Renal cortical epithelial cell (primary cell): ENCODE measurements at places on chromosomes 6 and 20. TPM values are rescaled to one million over a fixed set of nuclear protein-coding genes. Genes with fewer than 3 reads are reported as not detected.

CTAGE9 gene
- not detected in 2 replicates for total RNA-seq

C20orf141 gene
- not detected in 2 replicates for total RNA-seq

- DNase-seq = peak; percentile 41
These were observed 134.4 kb upstream of the HMGCLL1 start for GRCh38 chr6:55713436-55713835.

DNA sequence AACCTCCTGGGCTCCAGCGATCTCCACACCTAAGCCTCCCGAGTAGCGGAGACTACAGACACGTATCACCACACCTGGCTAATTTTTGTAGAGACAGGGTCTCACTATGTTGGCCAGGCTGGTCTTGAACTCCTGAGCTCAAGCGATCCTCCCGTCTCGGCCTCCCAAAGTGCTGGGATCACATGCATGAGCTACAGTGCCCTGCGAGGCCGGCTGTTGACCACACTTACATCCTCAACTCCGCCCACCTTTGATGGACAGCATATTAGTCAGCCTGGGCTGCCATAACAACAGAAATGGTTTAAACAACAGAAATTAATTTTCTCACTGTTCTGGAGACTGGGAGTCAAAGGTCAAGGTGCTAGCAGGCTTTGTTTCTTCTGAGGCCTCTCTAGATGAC, 107.7 kb downstream of the JPH2 start:
- DNase-seq = no peak

DNA sequence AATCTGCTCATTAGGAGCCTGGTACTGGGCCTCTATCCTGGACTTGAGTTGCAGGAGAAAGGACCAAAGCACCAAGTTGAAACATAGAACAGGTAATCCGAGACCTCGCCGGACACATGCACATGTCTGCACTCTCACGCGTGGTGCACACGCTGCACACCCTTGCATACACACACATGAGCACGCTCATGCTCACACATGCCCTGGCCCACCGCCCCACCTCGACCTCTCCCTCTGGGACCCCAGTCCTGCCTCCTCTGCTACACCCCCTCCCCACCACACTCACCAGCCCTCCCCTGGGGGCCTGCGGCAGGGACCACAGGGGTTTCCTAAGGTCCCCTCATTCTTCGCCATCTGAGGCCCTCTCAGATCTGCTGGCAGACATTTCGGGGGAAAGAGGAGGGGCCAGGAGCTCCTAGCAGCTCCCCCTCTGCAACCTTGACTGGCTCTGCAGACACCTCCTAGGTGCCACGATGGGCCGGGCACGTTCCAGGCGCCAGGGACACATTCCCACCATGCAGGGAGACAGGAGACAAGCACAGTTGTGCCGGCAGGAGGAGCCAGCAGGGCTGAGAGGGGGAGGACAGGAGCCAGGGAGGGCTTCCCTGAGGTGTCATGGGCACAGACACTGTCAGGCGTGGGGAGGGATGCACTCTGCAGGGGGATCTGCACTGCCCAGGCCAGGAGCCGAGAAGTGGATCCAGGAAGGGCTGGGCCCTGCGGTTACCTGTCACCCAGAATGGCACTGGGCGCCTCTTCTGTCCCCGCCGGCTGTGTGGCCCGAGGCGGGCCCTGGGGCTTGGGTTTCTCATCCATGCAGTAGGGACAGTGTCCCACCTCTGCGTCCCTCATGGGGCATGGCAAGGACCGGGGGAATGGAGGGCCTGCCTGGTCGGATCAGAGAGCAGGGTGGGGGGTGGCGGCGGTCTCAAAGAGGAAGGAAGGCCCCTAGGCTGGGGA, 25.6 kb upstream of the LSM14B start:
- no peak for DNase-seq

DNA sequence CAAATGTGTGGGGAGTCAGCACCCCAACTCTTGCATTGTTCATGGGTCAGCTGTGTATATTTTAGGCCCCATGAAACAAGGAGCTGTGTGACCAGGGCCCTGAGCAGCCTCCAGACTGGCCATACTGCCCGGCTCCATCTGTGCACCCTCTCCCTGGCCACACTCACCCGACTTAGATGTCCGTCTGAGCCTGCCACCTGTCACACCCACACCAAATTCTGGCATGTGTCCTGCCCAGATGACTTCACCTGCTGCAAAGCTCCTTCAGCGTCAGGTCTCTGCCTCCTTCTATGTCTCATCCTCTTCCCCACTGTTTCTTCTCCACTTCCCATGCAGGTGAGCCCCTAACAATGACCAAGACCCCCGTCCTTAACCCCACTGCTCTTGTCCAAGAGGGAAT, 88.1 kb upstream of the THBS2 start:
- no peak for DNase-seq
